ENCODE measurements at places on chromosomes 12 and 14. TPM values are rescaled to one million over a fixed set of nuclear protein-coding genes. Genes with fewer than 3 reads are reported as not detected.

Gene APOLD1
- total RNA-seq, result 3.5 TPM

Gene VAMP1
- 9.3 TPM for total RNA-seq

Gene OLR1
- total RNA-seq, result not detected

Gene ADAM21
- 0.80 TPM for total RNA-seq

Gene RNASE3
- total RNA-seq, result not detected

Gene RND1
- total RNA-seq, result 7.6 TPM

Gene KLRD1
- total RNA-seq, result 0.06 TPM

Gene BEGAIN
- total RNA-seq, result 3.8 TPM

Gene PRB2
- not detected for total RNA-seq

Gene TCL1B
- total RNA-seq, result not detected

Gene OTUB2
- 7.7 TPM for total RNA-seq

Gene PTGDR
- not detected for total RNA-seq

Gene GUCY2C
- total RNA-seq, result not detected

Gene OR4M1
- total RNA-seq, result not detected

Gene JDP2
- 8.2 TPM for total RNA-seq

Gene KLHDC1
- 0.07 TPM for total RNA-seq

Gene TDRD9
- total RNA-seq, result 0.12 TPM

Gene POTEG
- total RNA-seq, result 0.12 TPM

Gene ENDOU
- not detected for total RNA-seq

Gene ZNF219
- 5.7 TPM for total RNA-seq

Gene MMP14
- total RNA-seq, result 85.0 TPM

Gene KRT75
- total RNA-seq, result 38.5 TPM

Gene TSPAN19
- total RNA-seq, result not detected

Gene FAM186B
- 1.1 TPM for total RNA-seq

Gene LRIG3
- 10.8 TPM for total RNA-seq

Gene LRTM2
- total RNA-seq, result not detected

Gene RGS6
- not detected for total RNA-seq

Gene VRK1
- total RNA-seq, result 46.7 TPM

Gene IRAK3
- total RNA-seq, result not detected

Gene GNG2
- total RNA-seq, result 6.8 TPM

Gene TAS2R7
- not detected for total RNA-seq

Gene ARID2
- total RNA-seq, result 15.4 TPM

Gene CCDC196
- total RNA-seq, result not detected

Gene DLK1
- total RNA-seq, result not detected

Gene SLC7A7
- total RNA-seq, result not detected

Gene CERS5
- 24.9 TPM for total RNA-seq

Gene TMTC1
- total RNA-seq, result 5.8 TPM

Gene NGB
- not detected for total RNA-seq

Gene PTPN6
- 22.5 TPM for total RNA-seq

Gene MMP19
- 0.17 TPM for total RNA-seq

Gene AJUBA
- total RNA-seq, result 116 TPM

Gene NXPH4
- 15.1 TPM for total RNA-seq

Gene CCDC38
- not detected for total RNA-seq

Gene KRT2
- 0.23 TPM for total RNA-seq

Gene KERA
- not detected for total RNA-seq

Gene GLT8D2
- total RNA-seq, result 1.6 TPM

Gene NTN4
- total RNA-seq, result 40.3 TPM

Gene FAM181A
- not detected for total RNA-seq

Gene PLEKHG7
- total RNA-seq, result not detected

Gene KRT6C
- total RNA-seq, result not detected

Gene NUAK1
- 9.8 TPM for total RNA-seq

Gene SLCO1C1
- not detected for total RNA-seq

Gene VSX2
- total RNA-seq, result not detected

Gene USP44
- not detected for total RNA-seq

Gene MDM1
- total RNA-seq, result 10.4 TPM

Gene FLRT2
- total RNA-seq, result not detected

Gene LRP6
- total RNA-seq, result 17.3 TPM

Measured in PC-3 (cell line).